ENCODE measurements at places on chromosomes 3 and 15. TPM values are rescaled to one million over a fixed set of nuclear protein-coding genes. Genes with fewer than 3 reads are reported as not detected.
A peak's percentile ranks its signal among the peaks of the same experiment; 100 is the strongest.

- DNase-seq, result no peak
These were observed 91.1 kb downstream of the WNT7A start for GRCh38 chr3:13788522-13789424.

Gene MESP2
- not detected for total RNA-seq

GRCh38 chr3:10305331-10305902 lies 12.7 kb upstream of the GHRL start:
- no peak for DNase-seq

DNA sequence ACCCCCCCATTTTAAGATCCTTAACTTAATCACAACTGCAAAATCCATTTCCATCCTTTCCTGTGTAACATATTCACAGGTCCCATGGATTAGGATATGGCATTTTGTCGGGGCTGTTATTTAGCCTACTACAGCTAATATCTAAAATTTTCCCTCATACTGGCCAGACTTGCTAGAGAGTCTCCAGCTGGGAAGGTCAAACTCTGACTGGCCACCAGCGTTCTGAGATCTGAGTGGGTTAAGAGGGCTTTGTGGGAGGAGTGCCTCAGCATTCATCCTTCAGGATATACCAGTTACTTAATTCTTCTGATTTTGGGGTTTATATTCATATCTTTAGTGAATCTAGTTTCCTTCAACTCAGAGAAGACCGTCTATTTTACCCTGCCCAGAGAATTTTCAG lies 17.7 kb downstream of the TM4SF18 start:
- no peak for DNase-seq

DNA sequence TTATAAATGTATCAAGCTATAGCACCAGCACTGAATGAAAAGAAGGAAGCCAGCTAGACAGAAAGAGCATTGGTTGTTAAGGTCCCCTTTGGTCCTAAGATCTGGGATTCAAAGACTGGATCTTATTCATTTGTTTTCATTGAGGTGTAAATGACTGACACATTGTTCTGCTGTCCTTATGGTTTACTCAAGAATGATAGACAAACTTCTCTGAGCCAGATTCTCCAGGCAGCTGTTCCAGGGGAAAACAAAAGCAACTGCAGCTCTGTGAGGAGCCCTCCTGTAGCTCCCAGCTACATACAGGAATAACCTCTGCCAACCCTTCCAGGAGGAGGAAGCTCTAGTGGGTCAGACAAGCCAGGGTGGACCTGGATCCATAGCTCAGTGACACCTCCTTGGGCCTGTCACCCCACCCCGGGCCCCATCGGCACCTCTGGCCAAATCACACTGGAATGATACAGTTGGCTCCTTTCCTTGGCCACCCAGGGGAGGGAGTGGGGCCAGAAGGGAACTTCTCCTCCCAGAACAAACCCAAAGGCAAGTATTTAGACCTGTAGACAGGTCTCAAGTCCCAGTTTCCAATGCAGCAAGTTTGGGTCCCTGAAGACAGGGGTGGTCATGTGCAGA lies 57.8 kb downstream of the ZNF621 start:
- DNase-seq, result no peak

DNA sequence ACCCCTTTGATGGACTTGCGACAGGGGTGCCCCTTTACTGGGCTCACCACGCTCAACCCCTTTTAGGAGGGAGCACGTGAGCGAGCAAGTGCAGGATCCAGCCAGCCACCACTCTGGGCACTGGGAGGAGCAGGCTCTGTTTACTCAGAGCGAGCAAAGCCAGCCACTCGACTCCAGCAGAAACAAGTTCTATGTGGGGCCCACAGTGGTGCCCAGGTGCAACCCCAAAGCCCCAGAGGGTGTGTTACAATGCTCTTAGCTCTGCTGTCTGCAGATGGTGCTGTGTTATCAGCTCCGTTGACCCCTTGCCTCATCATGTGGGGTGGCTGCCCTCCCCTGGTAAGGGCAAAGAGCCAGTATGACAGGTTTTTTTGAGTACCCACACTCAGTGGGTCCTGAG lies 120.3 kb upstream of the SUCLG2 start:
- peak; percentile 16 for DNase-seq

DNA sequence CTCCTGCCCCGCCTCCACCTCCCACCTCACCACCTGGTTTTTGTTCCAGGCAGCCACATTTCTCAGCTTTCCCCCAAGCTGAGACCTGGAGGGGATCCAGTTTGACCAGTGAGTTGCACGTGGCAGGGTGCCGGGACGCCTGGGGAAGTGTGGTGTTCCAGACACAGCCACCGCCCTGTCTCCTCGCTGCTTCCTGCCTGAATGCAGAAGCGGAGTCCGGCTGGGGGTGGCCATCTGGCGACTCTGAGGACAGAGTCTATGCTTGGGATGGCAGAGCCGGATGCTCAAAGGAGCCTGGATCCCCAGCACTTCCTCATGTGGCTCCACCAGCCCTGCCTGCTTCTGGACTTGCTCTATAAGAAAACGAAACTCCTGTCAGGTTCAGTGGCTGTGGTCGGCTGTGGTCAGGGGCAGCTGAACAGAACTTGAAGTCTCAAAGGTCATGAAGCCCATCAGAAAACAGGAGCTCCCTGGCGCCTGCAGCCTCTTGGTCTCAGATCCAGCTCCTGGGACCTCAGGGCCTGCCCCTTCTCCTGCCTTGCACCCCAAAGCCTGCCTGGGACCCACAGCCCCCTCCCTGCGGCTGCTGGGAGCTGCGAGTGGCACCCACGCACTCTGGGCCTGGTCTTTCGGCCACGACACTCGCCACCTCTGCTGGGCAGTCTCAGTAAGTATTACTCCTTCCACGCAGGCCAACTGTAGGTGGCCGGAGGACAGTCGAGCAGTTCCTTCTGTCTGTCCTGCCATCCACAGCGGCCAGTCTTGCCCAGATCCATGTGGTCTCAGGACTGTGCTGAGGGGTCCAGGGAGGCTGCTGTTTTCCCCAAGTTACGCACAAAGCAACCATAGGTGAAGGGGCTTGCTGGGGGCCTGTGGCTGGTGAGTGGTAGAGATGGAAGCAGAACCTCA lies 112.8 kb upstream of the MEF2A start:
- DNase-seq, result peak; percentile 11

GRCh38 chr3:47899495-47900108 lies 96.7 kb downstream of the DHX30 start:
- no peak for DNase-seq

DNA sequence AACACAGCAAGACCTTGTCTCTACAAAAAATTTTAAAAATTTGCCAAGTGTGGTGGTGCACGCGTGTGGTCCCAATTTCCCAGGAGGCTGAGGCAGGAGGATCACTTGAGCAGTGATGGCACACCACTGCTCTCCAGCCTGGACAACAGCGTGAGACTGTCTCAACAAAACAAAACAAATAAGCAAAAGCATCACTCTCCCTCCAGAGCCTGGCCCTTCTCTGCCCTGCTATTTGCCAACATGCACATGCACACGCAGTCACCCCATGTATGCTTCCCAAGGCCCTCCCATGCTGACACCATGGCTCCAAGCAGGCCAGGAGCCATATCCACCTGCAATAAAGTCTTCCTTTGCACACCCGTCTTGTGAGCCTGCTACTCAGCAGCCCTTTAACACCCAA lies 2.1 kb downstream of the KIF9 start:
- DNase-seq, result no peak

- no peak for DNase-seq
These were observed 28.5 kb downstream of the PLSCR4 start for GRCh38 chr3:146222204-146223046.

DNA sequence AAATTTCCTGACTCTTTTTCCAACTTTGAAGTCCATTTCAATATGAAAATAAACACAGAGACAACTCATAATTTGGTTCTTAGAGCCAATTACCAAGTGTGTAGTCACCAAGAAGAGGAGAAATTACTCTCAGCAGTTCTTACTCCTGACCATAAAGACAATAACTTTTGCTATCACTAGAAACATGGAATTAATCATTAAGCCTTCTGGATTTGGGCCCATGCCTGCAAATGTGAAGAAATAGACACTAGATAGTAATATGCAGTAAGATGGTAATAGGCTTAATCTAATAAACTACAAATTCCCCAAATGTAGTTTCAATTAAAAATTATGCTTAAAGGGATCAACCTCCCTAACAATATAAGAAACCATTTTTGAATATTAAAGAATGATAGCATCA lies 185.1 kb upstream of the AGTR1 start:
- no peak for DNase-seq

Gene GOLGA8J
- not detected for total RNA-seq

- no peak for DNase-seq
These were observed 316.7 kb downstream of the TLE3 start for GRCh38 chr15:69780981-69781380.

Gene SLC28A1
- not detected for total RNA-seq

Gene PRRT3
- 6.4 TPM for total RNA-seq

DNA sequence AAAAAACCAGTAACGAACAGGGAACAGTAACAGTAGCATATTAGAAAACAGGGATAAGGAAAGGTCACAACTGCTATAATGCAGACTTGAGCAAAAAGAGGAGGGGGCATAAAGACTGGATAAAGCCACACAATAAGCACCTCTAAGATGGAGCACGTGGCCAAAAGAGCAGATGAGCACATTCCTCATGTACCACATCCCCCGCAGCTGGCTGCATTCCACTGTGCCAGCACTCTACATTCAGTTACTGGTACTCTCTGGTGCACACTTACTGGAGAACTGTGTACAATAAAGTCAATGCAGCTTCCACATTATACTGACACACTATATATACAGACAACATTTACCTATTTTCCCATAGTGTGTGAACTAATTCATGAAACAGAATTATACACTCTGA lies 64.7 kb downstream of the UBE3A start:
- no peak for DNase-seq

Gene MDFIC2
- not detected for total RNA-seq

GRCh38 chr3:172630316-172630715 lies 80.6 kb downstream of the NCEH1 start:
- DNase-seq, result no peak

Gene APBA2
- total RNA-seq, result 108 TPM

Gene ALDH1A2
- total RNA-seq, result not detected
